ENCODE measurements at places on chromosomes 3 and 15.

- no peak for DNase-seq
Measured at GRCh38 chr3:3305084-3305483, 125.6 kb upstream of the CRBN start.

- no peak for DNase-seq
Measured at GRCh38 chr15:32656496-32656895, 15.0 kb downstream of the SCG5 start.

- DNase-seq, result no peak
Measured at GRCh38 chr3:152276681-152277080, 8.0 kb downstream of the MBNL1 start.

DNA sequence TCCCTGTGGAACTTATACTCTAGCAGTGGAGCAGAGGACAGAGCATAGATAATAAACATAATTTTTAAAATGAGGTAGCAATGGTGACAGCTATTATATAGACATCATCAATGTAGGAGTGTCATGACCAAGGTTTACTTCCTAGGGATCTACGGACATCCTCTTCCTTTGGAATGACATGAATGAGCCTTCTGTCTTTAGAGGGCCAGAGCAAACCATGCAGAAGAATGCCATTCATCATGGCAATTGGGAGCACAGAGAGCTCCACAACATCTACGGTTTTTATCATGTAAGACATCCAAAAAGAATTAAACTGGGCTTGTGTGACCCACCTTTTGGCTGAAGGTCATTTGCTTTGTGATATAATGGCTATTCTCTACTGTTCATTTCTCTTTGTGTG, 30.1 kb upstream of the CAPN3 start:
- DNase-seq, result no peak

- DNase-seq, result no peak
Measured at GRCh38 chr3:50122661-50123391, 32.3 kb upstream of the SEMA3F start.

Data from NCI-H2227 treated with DMSO at 0.1 percent for 48 hours (cell line).